ENCODE measurements at places on chromosomes 1 and 21. TPM values are rescaled to one million over a fixed set of nuclear protein-coding genes. Genes with fewer than 3 reads are reported as not detected.

The ETNK2 gene
- 10.2 TPM for polyA plus RNA-seq

The ATXN7L2 gene
- polyA plus RNA-seq = 11.3 TPM

The ZMYM4 gene
- polyA plus RNA-seq = 39.0 TPM

DNA sequence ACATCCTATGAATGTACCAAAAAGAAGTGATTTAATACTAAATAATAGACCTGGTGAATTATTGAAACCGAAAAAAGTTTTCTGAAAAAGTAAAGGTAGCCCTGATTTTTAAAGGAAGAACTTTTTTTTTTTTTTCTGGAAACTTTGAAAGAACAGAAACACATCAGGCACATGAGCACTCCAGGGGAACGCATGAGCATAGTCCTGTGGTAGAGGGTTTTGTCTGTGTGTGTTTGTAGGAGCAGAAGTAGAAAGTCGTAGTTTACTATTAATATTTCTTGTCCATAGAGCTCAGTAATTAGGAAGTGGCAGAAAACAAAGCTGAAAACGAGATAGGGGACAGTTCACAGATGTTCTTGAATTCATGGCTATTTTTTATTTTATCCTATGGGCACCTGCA is 1175.9 kb upstream of the B3GALT2 start:
- no peak for DNase-seq

- no peak for DNase-seq
These were observed 15.5 kb downstream of the SSBP3 start for GRCh38 chr1:54390655-54391054.

GRCh38 chr1:177969825-177970371 is at the start of gene SEC16B:
TSS of gene SEC16B (minus strand) at chr1:177970058. CDS start at chr1:177967981, 2,077 bp downstream.
- DNase-seq = no peak

GRCh38 chr1:192002063-192002462 is 156.2 kb upstream of the RGS18 start:
- DNase-seq = no peak

DNA sequence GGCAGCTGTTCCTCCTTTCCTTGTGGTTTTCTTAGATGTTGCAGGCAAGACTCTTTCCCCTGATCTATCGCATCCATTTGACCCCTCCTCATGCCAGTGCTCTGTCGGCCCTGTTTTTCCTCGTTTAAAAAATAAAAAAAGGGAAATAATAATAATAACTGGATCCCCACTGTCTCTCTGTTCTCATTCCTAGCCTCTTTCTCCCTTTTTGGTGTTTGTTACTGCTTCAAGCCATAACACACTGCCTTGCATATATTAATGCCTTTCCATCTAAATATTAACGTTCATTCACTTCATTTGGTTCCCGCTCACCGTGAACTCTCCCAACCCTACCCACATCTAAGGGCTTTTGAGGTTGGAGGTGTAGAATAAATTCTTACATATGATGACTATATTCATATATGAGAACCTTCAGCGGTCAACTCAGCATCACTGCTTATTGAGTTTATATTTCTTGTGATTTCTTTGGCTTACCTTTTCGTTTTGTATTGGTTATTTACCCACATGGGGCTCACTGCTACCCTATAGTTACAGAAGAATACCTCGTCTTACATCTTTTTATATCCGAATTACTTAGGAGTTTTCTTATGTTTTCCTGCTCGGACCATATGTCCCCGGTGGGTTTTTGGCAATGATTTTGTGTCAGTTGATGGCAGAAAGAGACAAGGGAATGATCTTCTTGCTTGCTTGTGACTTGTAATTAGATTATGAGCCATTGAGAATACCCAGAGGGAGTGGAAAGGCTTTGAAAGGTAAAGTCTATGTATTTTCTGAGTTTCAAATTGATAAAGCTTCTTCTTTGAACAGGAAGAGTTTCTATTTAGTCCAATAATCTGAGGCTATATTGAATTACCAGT is 805 bp downstream of the ATG4C start:
- DNase-seq = peak; percentile 7

DNA sequence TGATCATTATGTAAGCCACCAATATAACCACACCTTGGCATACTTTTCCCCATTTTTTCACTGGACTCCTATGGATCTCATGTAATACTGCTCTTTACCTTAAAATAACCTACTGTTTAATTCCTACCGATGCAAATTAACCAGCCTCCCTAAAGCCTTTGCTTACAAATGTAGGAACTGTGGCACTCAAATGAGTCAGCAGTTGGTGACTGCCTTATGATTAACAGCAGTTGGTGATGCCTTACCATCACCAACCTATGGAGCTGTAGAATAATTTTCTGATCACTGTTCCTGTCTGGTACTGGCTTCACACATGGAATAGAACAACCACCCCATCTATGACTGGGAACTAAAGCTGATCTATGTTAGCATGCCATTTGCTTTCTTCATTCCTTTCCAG is 7.8 kb upstream of the NUDT17 start:
- no peak for DNase-seq
